ENCODE measurements at places on chromosomes 2 and 18.
A peak's percentile ranks its signal among the peaks of the same experiment; 100 is the strongest.

DNA sequence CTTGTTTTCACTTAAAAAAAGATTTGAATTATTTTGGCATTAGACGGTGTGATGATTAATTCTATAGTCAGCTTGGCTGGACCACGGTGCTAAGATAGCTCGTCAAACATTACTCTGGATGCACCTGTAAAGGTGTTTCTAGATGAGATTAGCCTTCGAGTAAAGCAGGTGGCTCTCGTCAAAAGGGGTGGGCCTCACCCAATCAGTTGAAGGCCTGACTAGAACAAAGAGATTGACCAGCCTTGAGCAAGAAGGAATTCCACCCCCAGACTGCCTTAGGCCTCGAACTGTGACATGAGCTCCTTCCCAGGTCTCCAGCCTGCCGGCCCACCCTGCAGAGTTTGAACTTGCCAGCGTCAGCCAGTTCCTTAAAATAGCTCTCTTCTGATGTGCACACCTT lies 73.4 kb downstream of the TWIST2 start:
- DNase-seq: no peak

GRCh38 chr18:35376393-35376741 lies 770 bp downstream of the ZNF396 start:
- DNase-seq: no peak

- no peak for DNase-seq
These were observed 38.0 kb downstream of the ADNP2 start for GRCh38 chr18:80147037-80147417.

DNA sequence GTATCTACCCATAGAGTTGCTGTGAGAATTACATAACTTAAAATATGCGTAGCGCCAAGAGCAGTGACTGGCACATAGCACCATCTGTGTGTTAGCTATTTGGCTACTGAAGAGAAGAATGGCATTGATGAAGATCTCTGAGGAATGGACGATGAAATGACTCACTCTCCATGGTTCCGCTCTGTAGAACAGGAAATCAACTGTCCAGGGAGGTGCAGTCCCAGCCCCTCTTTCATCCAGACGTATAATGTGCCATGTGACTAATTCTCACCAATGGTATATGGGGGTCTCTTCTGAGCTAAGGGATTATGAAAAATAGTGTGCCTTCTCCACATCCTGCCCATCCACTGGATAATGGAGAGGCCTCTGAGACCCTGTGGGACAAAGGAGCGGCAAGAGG lies 254.8 kb downstream of the CYP26B1 start:
- DNase-seq: no peak

DNA sequence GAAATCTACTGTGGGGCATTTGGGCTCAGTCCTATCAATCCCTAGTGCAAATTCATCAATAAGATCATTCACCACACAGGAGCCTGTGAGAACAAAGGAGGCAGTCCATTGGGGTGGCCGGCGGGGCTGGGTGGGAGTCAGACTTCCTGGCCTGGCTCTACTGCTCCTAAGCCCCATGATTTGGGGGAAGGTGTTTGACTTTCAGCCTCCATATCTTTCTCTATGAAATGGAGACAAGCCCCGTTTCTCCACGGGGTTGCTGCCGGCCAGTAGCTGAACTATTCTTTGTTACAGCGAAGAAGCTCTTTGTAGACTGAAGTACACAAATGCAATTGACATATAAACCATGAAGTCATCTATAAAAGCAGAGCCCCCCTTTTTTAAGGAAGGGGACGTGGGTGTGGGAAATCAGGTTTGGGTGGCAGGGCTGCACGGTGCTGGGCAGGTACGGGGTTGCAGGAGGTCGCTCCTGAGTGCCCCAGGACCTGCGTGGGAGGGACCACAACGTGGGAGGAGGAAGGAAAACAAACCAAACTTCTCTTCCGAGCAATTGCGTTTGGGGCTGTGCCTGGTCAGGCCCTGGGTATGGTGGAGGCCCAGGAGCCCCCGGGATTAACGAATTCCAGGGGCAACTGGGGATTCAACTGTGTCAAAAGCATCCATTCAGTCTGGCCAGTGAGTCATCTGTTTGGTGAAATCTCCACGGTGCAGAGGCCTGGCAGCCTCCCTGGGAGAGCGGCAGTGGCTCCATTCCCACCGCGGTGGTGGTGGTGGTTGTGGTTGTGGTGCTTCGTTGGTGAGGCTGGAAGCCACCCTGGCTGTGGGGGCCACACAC lies 18.2 kb downstream of the FBLN7 start:
- peak; percentile 50 for DNase-seq

Measured in Jurkat, Clone E6-1 (cell line).